ENCODE measurements at places on chromosomes 1 and 21. TPM values are rescaled to one million over a fixed set of nuclear protein-coding genes. Genes with fewer than 3 reads are reported as not detected.

KCNE2 gene
- total RNA-seq, result not detected

PRRX1 gene
- total RNA-seq, result not detected

CITED4 gene
- 76.1 TPM for total RNA-seq

OR2W3 gene
- not detected for total RNA-seq

OR10J1 gene
- not detected for total RNA-seq

DEPDC1 gene
- 16.1 TPM for total RNA-seq

All from A549 treated with CORT108297 at 1 μM for 4 hours (cell line).